Esophagus muscularis mucosa (tissue), 4 donors: ENCODE measurements at places on chromosomes 16 and 17.

DNA sequence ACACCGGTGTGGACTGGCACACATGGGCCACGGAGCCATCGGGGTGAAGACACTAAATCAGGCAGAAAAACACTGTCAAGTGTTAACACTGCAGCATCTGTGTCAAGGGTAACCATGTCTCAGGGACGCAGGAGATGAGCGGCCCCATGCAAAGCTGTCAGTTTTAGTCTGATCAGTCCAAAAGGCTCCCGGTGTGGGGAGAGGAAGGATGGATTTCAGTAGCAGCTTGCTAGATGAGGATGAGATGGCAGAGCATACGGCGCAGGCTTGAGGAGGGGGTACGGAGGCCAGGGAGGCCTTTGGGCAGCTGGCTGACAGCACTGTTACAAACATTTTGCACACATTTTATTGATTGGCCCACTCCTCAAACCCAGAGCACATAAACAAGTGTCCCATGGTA, 98.1 kb downstream of the GNAO1 start:
- no peak for DNase-seq

DNA sequence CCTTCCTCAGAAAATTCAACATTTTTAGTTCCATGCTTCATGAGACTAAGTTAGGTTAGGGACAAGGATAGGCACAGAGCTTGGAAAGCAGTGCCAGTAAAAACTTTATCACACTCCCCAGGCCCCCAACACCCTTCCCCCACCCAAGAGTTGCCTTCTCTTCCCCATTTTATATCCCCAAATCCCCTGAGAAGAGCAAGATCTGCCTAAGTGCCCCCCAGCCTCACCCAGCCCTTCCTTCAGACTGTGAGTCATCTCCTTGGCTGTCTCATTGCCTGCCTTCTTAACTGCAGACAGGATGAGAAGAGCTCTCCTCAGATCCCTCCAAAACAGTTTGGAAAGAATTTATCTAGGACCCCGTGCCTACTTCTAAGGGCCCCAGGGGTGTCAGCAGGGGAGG, 55.8 kb downstream of the NEUROD2 start:
- DNase-seq: no peak

- no peak for DNase-seq
Observed at GRCh38 chr17:73968680-73969079, 234.8 kb upstream of the RPL38 start.

- no peak for DNase-seq
Observed at GRCh38 chr16:23401139-23401538, 51.9 kb downstream of the COG7 start.

- no peak for DNase-seq
Observed at GRCh38 chr16:22625967-22626366, 115.3 kb downstream of the NPIPB5 start.
